ENCODE measurements at places on chromosomes 12 and 14. TPM values are rescaled to one million over a fixed set of nuclear protein-coding genes. Genes with fewer than 3 reads are reported as not detected.

The TGFB3 gene
- 12.3 TPM for total RNA-seq

The NFE2 gene
- not detected for total RNA-seq

The SYNDIG1L gene
- total RNA-seq, result not detected

The SYT1 gene
- 1.1 TPM for total RNA-seq

The PZP gene
- total RNA-seq, result under 0.01 TPM

The KSR2 gene
- not detected for total RNA-seq

The TAS2R42 gene
- total RNA-seq, result not detected

The EML5 gene
- under 0.01 TPM for total RNA-seq

The SLC25A21 gene
- total RNA-seq, result 0.40 TPM

The CAPRIN2 gene
- total RNA-seq, result 64.3 TPM

The CLEC4A gene
- total RNA-seq, result 0.31 TPM

The NKX2-1 gene
- total RNA-seq, result not detected

The IL26 gene
- total RNA-seq, result not detected

The FAM181A gene
- not detected for total RNA-seq
